ENCODE measurements at places on chromosomes 12 and 14. TPM values are rescaled to one million over a fixed set of nuclear protein-coding genes. Genes with fewer than 3 reads are reported as not detected.

DNA sequence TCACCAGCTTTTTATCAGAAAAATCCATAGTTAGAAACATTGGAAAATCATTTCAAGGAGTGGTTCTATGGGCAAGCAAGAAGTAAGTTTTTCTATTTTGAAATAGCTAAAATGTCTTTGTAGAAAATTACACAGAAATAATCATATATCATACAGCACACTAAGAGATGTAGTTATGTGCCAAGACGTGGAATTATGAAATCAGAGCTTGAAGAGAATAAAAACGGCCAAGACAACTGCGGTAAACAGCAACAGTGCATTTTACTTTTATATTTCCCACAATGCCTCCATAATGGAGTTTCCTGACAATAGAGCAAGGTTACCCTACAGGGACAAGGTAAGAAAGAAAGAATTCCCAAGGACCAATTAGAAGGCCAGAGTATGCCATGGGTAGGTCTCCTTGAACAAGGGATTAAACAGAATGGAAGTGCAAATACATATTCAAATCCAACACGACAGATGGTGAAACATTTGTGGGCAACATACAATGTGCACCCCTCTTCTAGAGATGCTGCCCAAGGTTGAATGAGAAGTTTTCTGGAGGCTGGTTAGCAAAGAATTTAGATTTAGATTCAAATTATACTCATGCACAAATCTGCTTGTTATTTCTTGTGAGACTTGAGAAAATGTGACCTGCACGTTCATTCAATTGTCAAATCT is 76.1 kb upstream of the BTG1 start:
- DNase-seq = no peak

Gene MUCL1
- total RNA-seq = not detected

GRCh38 chr14:59538936-59539335 is 37.7 kb downstream of the CCDC175 start:
- DNase-seq = no peak

DNA sequence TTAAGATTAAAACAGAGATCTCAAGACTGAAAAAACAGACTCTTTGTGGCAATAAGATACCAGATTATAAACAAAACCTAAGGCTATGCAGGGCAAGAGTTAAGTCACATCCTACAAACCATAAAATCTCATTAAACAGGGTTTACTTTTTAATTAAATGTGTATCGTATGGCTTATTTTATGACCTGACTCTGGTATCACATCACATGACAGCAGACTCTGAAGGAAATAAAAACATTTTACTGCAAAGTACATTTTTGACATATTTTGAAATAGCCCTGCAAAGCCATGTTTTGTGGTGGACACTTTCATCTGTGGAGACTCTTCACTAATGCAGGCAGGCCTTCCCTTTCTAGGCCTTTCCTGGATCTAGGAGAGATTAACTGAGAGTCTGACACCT is 327.6 kb upstream of the CLEC14A start:
- DNase-seq = no peak

- DNase-seq = no peak
Measured at GRCh38 chr12:90965204-90965603, 10.2 kb upstream of the CCER1 start.

DNA sequence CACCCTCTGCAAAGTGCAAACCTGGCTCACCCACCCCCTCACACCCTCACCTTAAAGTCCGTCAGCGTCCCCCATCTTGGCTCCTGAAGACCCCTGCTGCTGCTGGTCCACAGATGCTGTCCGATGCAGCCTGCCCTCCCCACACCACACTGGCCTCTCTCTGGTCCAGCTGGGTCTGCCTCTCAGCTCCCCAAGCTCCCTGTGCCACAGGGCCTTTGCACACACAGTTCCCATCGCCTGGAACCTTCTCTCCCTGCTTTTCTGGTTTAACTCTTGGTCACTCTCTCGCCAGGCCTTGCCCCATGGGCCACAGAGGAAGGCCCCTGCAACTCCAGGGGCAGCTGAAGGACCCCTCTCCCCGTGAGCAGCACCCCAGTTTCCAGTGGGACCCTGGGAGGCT is 44.9 kb downstream of the TESC start:
- no peak for DNase-seq

DNA sequence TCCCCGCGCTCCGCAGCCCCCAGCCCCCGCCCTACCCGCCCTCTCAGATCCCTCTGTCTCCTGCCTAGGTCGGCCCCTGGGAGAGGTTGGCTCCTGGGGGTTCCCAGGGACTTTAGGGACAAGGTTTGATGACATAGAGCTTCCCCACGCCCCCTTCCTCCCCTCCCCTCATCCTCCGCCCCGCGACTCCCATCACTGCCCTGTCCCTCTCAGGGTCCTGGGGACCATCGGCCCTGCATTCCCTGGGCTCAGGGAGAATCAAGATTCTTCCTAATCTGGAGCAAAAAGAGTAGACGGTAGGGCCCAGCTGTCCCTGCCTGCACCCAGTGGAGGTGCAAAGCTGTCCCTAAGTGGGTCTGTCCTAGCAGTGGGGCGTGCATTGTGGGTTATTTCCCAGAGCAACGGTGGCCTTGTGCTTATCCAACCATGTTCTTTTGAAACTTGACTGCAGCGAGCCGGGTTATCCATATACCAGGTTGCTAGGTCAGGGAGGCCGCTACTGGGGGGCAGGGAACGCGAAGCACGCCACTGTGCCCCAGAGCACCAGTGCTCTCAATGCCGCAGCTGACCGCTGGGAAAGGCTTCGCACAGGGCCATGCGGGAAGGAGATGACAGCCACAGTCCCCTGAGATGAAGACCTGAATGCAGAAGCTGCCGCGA is 124.4 kb upstream of the PRMT8 start:
- no peak for DNase-seq

- no peak for DNase-seq
Measured at GRCh38 chr12:92464911-92465310, 237.9 kb upstream of the PLEKHG7 start.

GRCh38 chr12:114241973-114242434 is 163.9 kb downstream of the TBX5 start:
- DNase-seq = peak; percentile 53

GRCh38 chr14:61344437-61345150 is 23.2 kb downstream of the PRKCH start:
- DNase-seq = no peak
